ENCODE measurements at places on chromosomes 1 and 21.

GRCh38 chr1:202848191-202848542, 37.4 kb downstream of the PCAT6 start:
- no peak for DNase-seq

DNA sequence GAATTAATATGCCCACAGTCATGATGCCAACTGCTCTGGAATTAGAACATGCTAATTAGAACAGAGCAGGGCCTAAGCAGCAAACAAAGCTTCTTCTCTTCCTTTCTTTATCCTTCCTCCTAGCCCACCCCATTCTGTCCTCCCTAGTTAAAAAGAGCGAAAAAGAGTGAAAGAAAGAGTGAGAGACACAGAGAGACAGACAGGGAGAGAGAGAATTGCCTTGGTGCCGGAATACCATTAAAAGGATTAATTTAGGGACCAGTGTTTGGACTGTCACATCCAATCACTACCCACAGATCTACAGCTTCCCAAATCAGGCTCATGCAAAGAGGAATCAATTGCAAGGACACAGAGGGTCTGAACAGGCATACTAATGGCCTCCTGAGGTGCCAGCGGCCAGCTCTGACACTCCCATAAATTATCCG, 7.0 kb downstream of the ERI3 start:
- DNase-seq: no peak

GRCh38 chr1:216723274-216723780, at the start of gene ESRRG:
ESRRG (minus strand) TSS chr1:216723429; CDS start chr1:216723299, 130 bp downstream.
- DNase-seq: peak; percentile 94

GRCh38 chr1:175054736-175055135, 12.9 kb upstream of the TNN start:
- no peak for DNase-seq

DNA sequence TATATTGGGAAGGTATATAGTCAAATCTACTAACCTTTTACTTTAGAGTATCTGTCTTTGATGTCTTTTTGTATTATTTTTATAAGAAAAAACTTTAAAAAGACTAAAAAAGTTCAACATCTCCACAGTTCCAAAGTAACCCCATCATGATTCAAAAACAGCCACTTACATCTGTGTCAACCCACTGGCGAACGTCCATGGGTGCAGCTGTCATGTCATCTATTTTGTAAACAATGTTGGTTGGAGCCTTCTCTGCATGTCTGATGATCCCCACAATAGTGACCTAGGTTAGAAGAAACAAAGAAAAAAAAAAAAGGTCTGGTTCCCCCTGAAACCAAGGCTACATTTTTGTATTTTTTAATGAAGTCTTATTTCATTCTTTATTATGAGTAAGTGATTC, 28.0 kb upstream of the SMPDL3B start:
- no peak for DNase-seq

GRCh38 chr21:22516230-22516629, 1518.0 kb downstream of the NCAM2 start:
- DNase-seq: no peak

- DNase-seq: no peak
Observed at GRCh38 chr1:1118011-1118875, 2.4 kb upstream of the C1orf159 start.
